ENCODE measurements at places on chromosomes 2 and 18. TPM values are rescaled to one million over a fixed set of nuclear protein-coding genes. Genes with fewer than 3 reads are reported as not detected.

The ADCYAP1 gene
- total RNA-seq, result not detected

The GPATCH11 gene
- 7.4 TPM for total RNA-seq

The CRIM1 gene
- 76.8 TPM for total RNA-seq

The ASB1 gene
- 34.3 TPM for total RNA-seq

The KHK gene
- total RNA-seq, result 2.4 TPM

The HOXD3 gene
- 0.32 TPM for total RNA-seq

The DRC1 gene
- total RNA-seq, result not detected

Data from foreskin keratinocyte (primary cell).